ENCODE measurements at places on chromosomes 12 and 14. TPM values are rescaled to one million over a fixed set of nuclear protein-coding genes. Genes with fewer than 3 reads are reported as not detected.

Gene CLECL1
- total RNA-seq = 6.3 TPM

Gene DCD
- total RNA-seq = not detected

Gene KCNJ8
- total RNA-seq = 17.0 TPM

Gene TBC1D30
- 6.8 TPM for total RNA-seq

Gene SMCO3
- 1.0 TPM for total RNA-seq

Gene TPPP2
- total RNA-seq = not detected

Gene KRT74
- not detected for total RNA-seq

Gene CD69
- total RNA-seq = 65.6 TPM

GRCh38 chr14:96309896-96310330 is 53.2 kb downstream of the ATG2B start:
- no peak for DNase-seq

DNA sequence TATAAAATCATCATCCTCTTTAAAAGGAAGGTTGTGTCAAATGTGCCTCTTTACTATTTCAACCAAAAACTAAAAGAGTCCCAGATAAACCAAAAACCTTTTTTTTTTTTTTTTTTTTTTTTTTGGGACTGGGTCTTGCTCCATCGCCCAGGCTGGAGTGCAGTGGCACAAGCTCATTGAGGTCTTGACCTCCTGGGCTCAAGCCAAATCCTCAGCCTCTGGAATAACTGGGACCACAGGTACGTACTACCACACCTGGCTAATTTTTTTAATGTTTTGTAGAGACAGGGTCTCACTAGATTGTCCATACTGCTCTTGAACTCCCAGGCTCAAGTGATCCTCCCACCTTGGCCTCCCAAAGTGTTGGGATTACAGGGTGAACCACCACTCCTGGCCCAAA is 16.4 kb upstream of the SELPLG start:
- no peak for DNase-seq

DNA sequence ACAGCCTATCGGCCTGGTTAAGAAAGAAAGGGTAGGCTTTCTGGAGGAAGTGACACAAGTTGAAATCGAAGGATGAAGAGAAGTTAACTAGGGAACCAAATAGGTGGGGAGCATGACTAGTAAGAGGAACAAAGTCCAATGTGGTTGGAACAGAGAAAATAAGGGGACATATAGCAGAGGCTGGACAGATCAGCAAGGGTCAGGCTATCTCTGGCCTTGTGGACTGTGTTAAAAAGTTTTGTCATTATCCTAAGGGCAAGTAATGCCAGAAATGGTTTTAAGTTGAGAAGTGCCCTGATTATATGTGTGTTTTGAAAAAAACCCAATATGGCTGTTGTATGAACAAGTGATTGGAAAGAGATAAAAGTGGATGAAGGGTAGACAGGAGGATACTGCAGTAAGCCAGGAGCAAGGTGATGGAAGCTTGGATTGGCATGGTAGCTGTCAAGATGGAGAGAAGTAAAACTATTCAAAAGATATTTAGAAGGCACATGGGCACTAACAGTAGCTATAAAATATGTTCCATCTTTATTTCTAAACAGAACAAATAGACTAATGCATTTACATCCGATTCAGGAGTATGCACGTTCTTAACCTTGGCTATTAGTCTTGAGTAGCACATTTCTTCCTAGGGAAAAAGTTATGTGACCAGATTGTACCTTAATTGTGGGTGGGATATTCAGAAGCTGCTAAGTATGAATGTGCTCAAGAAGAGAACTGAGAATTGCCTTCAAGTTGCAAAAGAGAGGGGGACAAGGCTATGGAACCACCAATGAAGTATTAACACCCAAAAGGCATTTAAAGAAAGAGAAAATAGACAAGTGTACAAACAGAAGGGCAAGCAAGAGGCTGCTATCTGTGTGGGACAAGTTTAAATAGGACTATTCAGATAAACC is 46.8 kb upstream of the OR5AU1 start:
- DNase-seq = no peak

GRCh38 chr12:128853600-128854197 is 421 bp downstream of the GLT1D1 start:
- DNase-seq = peak; percentile 82

DNA sequence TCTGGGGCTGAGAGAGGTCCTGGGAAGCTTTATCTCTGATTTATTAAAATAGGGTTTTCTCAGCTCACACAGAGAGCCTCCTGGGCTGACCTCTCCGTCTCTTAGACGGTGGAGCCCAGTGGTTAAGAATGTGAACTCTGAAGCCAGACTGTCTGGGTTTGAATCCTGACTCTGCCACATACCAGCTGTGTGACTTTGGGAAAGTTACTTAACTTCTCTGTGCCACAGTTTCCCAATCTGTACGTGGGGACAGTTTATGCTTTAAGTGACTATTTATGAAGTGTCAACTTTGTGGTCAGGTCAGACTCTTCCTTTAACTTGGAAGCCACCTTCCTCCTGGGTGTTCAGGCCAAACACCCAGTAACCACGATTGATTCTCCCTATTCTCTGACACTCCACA is 290.9 kb downstream of the AACS start:
- DNase-seq = no peak

- DNase-seq = no peak
Measured at GRCh38 chr14:58779376-58779775, 141.6 kb downstream of the DACT1 start.

DNA sequence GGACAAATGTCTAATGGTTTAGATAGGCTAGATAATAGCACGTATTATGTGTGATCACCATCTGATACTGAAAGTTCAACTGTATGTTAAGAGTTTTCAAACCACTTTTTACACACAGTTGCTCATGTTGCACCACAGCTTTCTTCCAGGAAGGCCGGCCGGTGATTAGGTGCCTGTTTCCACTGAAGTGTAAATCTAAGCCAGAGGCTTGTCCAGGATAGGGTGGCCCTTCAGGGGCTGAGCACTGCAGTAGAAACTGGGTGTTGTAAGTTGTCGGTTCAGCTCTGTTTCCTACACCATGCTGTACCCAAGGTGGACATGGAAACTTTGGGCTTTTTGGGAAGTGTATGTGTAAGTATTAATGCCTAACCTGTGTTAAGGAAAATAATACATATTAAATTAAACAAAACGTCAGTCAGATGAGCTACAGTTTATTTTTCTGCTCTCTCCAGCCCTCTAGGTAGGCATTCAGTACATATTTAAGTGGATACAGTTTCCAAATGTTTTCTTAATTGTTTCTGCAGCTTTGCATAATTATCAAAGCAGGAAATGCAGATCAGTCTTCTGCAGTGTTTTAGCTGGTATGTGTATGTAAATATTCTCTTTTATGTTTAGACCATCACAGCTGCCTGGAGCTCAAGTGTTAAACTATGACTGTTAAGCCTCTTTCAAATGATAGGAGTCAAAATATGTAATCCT is 30.9 kb downstream of the TDP1 start:
- DNase-seq = no peak

- no peak for DNase-seq
Measured at GRCh38 chr12:19833775-19834501, 394.6 kb downstream of the AEBP2 start.

GRCh38 chr12:28235015-28235414 is 44.8 kb downstream of the CCDC91 start:
- no peak for DNase-seq

DNA sequence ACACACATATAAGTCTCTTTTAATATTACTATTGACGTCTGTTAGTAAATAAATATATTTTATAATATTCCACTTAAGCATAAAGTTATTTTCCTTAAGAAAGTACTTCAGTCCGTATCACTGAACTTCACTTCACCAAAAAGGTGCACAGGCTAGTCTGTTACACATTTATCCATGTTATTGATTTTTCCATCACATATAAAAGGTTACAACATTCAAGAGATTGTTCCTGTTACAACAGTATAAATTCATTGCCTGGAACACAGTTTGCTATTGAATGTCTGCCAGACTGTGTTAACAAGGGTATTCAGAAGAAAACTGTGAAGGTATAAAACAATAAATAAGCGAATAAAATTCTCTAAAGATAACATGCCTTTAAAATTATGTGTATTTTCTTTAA is 175.9 kb downstream of the NTS start:
- DNase-seq = no peak

DNA sequence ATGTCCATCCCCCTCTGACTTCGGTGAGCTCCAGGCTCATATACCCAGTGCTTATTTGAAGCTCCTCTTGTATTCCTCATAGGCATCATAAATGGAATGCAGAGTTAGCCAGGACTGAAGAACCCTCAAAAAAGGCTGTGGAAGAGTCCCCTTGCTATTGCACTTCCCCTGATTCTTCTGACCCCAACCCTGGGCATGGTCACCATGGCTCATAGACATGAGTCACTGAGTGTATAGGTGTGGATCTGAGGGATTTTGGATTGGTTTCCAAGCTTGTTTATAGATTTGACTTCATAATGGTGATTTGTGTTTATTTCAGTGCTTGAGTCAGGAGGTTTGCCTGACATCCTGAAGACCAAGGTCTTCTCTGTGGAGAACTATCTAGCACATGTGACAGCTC is 98.4 kb upstream of the SLC38A2 start:
- no peak for DNase-seq

GRCh38 chr12:64923536-64923935 is 99.1 kb downstream of the TBC1D30 start:
- DNase-seq = no peak

DNA sequence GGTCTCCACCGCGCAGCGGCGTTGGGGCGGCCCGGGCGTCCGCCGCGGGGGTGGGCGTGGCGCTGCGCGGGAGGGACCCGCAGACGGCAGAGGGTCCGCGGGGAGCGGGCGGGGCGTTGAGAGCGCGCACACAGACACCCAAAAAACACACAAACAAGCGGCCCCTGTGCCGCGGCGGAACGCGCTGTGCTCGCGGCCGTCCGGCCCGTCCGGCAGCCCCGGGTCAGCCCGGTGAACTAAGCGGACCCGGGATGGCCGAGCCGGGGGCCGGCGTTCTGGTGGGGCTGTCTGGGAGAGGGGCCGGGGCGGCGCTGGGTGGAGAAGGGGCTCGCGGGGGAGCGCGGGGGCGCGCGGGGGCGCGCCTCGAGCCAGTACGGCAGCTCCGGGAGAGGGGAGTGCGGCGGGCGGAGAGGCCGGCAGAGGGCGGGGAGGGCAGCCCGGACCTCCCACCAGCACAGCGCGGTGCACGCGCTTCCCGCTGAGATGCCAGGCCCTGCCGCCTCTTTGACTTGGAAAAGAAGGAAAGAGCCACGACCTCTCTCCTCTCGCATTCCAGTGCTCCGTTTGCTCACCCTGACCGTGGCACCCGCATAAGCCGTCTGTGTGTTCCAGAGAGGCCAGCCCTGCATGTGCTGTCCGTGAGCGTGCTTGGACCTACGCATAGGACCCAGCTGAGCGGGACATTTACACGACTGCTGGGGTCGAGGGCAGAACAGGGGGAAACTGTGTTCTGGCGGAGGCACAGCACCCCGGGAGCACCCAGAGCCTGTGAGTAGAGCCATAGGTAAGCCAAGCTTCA is 10.3 kb downstream of the SLC6A12 start:
- peak; percentile 70 for DNase-seq

DNA sequence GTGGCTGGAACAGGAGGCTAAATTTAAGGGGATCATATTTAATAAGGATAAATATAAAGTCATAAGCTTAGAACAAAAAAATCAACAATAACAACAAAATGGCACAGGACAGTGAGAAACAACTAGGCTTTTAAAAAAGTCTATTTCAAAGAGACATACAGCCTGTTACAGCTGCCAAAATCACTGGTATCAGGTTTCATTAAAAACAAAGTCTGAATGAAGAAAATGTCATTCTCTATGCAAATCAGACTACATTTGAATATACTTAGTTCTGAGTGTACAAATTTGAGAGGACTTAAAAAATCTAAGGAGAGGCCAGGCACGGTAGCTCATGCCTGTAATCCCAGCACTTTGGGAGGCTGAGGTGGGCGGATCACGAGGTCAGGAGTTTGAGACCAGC is 44.0 kb downstream of the TFCP2 start:
- no peak for DNase-seq

DNA sequence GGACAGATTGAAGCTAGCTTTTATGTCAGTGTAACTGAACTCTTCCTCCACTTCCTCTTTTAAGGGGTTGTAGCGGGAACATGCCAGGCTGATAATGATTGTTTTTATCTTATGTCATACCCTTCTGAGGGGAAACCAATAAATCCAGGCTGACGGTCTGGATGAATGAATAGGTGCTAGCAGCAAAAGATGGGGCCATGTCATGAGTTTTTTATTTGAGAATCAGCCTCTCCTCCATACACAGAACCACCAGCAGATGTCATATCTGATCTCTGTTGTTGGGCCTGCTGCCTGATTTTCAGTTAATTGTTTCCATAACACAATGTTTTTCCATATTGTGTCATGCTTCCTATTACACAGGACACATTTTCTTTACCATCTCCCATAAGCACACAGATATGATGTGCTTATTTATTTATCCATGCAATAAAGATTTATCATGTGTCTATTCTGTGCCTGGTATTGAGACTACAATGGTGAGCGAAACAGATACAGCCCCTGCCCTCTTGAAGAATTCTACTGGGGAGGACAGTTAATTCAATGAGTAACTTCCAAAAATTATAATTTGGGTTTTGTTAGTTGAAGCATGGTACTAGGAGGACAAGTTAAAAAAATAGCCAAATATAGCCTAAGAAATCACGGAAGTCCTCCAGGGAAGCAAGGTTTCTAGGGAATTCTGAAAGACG is 33.6 kb upstream of the CRY1 start:
- DNase-seq = no peak

GRCh38 chr12:82414044-82414443 is 55.7 kb downstream of the METTL25 start:
- DNase-seq = no peak

- DNase-seq = no peak
Measured at GRCh38 chr14:75871181-75871880, 110.5 kb downstream of the TGFB3 start.

GRCh38 chr14:50798048-50798421 is 32.9 kb downstream of the NIN start:
- DNase-seq = no peak

DNA sequence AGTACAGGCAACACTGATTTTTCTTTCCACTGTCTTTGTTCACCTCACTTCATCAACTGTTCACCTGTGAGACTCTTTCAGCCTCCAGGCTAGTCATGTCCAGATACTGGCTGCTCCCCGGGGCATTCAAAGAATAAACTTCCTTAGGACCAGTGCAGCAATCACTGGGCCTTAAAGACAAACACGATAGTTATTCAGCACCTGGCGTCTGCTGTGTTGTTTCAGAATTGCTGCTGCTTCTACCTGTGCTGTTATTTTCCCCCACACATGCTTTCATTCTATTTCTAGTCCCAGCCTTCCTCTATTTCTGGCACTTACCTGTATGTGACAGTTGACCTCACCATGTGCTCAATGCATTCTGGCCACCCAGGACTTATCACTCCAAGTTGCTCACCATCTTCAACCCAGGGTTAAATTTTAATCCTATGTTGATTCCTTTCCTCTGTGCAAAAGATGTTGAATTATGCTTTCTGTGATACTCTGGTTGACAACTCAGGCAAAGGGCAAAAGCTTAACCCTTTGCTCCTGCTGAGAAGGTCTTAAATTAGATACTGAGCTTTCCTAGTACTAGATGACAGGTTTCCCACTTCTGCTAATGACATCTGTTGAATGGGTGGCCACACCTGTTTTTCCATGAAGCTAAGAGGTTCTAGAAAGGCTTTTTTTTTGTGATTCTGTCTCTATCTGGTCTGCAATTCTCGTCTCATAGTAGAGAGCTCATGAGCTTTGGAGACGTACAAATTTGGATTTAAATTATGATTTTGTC is 41.4 kb downstream of the PTPRQ start:
- DNase-seq = no peak
